ENCODE measurements at places on chromosomes 4 and X.

GRCh38 chr4:184357165-184357564 is 117.2 kb downstream of the IRF2 start:
- DNase-seq: no peak

- DNase-seq: no peak
Measured at GRCh38 chr4:82975792-82976191, 34.8 kb downstream of the LIN54 start.

- DNase-seq: no peak
Measured at GRCh38 chrX:119647552-119648420, 41.6 kb upstream of the NKRF start.

DNA sequence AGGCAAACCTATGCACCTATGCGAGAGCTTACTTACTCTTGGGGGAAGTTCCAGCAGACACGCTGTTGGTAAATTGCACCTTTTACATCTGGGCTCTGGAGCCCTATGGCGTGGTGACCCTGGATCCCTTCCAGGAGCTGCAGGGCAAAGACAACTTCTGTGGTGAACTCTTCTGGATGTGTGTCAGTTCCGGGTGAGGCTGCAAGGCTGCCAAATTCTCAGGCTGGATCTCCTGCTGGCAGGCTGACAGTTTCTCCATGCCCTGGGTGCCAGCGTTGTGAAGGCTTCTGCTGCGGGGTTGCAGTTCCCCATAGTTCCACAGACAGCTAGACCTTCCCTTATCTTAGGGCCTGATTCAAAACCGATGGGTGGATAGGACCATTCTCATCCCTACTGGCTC is 37.9 kb downstream of the RAP2C start:
- no peak for DNase-seq

GRCh38 chr4:110475881-110476818 is at the start of gene ENPEP:
TSS of gene ENPEP (plus strand) at chr4:110476155. CDS start at chr4:110476415, 260 bp downstream.
- peak; percentile 41 for DNase-seq
